Kasumi-1 (cell line): ENCODE measurements at places on chromosomes 13 and 19.

GRCh38 chr13:99909836-99910619 lies 61.5 kb downstream of the ZIC5 start:
- no peak for DNase-seq

DNA sequence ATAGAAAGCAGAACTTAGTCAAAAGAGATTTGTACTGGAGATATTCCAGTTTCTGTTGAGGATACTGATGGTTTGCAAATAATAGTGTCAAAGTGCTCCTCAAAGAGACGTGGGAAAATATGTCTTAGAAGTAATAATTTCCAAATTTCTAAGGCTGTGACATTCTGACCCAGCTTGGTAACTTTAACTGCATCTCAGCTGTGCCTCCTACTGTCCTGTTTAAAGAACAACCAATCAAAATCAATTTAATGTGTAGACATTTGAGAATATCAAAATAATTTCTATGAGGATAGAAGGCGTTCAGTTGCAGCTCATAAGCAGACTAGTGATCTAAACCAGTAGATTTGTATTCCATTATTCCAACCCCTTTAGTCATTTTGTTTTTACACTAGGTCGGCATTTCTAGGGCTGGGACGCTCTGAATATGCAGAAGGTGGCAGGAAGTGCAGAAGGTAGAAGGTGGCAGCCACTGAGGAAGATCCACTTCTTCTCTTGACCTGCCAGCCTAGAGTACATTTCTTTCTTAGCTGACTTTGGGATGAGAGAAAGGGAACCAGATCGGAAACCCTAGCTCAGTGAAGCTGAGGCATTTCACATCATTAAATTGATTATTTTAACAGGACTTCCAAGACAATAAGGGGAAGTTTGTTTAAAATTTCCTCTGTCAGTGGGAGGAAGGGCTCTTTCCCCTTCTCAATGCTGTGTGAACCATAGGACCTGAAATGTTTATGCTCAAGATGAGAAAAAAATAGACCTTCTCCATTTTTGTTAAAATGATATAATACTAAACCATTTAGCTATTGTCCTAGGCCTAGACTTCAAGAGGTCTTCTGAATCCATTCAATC lies 67.5 kb downstream of the COL4A1 start:
- no peak for DNase-seq

- DNase-seq: no peak
Observed at GRCh38 chr13:100773923-100774663, 99.5 kb upstream of the TMTC4 start.

GRCh38 chr13:40803316-40803715 lies 13.9 kb downstream of the SLC25A15 start:
- no peak for DNase-seq

GRCh38 chr19:31616031-31616430 lies 266.8 kb upstream of the TSHZ3 start:
- no peak for DNase-seq

GRCh38 chr19:18441804-18442788 lies 4.2 kb upstream of the ISYNA1 start:
- DNase-seq: no peak

GRCh38 chr13:21234526-21234925 lies 58.1 kb downstream of the MRPL57 start:
- no peak for DNase-seq

DNA sequence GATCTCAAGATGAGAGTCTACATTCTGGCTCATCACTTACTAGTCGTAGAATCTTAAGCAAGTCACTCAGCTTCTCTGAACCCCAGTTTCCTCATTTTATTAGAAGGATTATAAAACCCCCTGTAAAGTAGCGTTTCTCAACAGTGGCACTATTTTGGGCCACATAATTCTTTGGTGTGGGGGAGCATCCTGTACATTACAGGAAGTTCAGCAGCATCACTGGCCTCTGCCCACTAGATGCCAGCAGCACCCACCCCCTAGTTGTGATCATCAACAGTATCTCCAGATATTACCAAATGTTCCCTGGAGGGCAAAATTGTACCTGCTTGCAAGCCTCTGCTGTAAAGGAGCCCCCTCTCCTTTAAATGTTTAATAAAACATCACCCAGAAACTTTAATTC lies 22.6 kb downstream of the STARD13 start:
- no peak for DNase-seq

DNA sequence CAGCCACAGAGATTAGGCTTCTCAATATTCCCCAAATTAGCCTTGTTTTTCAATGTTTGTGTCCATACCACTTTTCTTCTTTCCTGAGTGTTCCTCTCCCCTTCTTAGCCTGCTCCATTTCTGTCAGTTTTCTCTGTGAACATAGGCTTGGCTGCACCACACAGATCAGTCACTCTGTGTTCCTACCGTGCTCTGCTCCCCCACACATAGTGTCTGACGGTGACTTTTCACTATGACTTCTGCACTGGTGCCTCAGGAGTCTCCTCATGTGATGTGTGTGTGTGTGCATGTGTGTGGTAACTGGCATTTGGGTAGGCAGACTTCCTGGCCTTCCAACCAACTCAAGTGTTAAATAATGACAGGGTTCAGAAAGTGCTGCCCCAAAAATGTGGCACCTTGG lies 47.9 kb upstream of the MYCBP2 start:
- peak; percentile 42 for DNase-seq

DNA sequence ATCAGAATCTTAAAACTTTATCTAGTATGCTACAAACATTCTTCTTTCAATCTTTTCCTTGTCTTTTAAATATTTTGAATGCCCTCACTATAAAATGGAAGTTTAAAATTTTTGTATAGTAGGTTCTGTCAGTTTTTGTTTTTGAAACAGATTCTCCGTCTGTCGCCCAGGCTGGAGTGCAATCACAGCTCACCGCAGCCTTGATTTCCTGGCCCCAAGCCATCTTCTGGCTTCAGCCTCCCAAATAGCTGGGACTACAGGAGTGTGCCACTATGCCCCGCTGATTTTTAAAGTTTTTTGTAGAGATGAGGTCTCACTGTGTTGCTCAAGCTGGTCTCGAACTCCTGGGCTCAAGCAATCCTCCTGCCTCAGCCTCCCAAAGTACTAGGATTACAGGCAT lies 20.7 kb downstream of the PHF11 start:
- no peak for DNase-seq

GRCh38 chr19:33461256-33462111 lies 60.1 kb downstream of the PEPD start:
- DNase-seq: no peak

DNA sequence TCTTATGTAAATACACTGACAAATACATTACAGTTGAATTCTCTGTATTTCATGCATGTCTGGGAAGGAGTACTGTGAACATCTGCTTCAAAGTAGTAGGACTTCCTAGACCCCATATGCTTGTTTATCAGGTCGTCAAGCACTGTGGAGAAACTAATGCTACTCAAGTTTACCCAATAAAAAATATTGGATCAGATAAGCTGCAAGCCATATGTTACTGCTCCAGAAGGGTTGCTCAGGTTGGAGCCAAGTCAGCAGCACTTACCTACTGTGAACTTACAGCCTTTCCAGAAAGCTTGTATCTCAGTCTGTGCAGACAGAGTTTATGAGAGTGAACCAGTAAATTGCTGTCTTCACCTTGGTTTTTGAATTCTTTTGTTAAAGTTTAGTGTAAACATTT lies 36.2 kb downstream of the SLAIN1 start:
- DNase-seq: no peak

DNA sequence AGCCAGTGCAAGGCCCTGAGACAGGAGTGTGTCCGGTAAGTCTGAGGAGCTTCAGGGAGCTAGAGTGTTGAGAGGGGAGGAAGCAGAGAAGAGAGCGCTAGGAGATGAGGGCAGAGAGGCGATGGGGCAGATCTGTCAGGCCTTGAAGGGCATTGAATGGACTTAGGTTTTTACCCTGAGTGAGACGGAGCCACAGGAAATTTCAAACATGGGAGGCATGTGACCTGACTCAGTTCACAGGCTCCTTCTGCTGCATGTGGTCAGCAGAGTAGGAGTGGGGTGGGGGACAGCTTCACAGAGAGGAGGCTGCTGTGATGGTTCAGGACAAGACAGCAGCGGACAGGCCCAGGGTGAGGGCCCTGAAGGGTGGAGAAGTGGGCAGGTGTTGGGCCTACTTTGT lies 2.5 kb upstream of the FAM98C start:
- DNase-seq: no peak

GRCh38 chr13:51764184-51765141 lies 39.5 kb downstream of the DHRS12 start:
- no peak for DNase-seq

DNA sequence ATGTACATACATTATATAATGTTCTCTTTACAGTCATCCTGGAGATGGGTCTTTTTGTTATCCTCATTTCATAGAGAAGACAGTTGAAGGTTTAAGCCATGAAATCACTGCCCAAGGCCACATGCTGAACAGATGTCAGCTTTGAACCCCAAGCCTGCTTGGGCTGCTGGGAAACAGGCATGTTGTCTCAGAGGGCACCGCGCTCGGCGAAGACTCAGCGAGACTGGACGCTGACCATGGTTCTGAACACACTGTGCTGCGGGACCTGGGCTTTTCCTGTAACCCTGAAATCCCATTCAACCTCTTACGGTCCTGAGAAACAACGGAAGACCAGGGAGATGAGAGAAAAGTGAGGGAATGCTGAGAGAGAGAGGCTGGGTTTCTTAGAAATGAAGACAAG lies 27.3 kb downstream of the LRFN3 start:
- DNase-seq: peak; percentile 51
